ENCODE measurements at places on chromosomes 13 and 19. TPM values are rescaled to one million over a fixed set of nuclear protein-coding genes. Genes with fewer than 3 reads are reported as not detected.

ZNF443 gene
- 2.4 TPM for total RNA-seq

PEAK3 gene
- total RNA-seq: not detected

LGI4 gene
- total RNA-seq: 0.14 TPM

NDUFA3 gene
- 170 TPM for total RNA-seq

HOMER3 gene
- total RNA-seq: 0.53 TPM

DNA sequence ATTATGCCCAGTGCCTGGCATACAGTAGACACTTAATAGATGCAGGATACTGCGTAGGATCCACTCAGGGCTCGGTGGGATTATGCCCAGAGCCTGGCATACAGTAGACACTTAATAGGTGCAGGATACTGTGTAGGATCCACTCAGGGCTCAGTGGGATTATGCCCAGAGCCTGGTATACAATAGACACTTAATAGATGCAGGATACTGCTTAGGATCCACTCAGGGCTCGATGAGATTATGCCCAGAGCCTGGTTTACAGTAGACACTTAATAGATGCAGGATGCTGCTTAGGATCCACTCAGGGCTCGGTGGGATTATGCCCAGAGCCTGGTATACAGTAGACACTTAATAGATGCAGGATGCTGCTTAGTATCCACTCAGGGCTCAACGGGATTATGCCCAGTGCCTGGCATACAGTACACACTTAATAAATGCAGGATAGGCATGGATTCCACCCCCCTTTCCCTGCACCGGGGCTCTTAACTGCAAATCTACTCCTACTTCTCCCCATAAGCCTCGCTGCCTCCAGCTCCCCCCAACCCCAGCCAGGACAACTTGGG lies 24.9 kb downstream of the SMIM24 start:
- DNase-seq: no peak

- DNase-seq: no peak
Observed at GRCh38 chr19:46917002-46917401, 56.2 kb downstream of the ARHGAP35 start.

- DNase-seq: no peak
Observed at GRCh38 chr19:47003611-47004465, 15.8 kb upstream of the NPAS1 start.

DNA sequence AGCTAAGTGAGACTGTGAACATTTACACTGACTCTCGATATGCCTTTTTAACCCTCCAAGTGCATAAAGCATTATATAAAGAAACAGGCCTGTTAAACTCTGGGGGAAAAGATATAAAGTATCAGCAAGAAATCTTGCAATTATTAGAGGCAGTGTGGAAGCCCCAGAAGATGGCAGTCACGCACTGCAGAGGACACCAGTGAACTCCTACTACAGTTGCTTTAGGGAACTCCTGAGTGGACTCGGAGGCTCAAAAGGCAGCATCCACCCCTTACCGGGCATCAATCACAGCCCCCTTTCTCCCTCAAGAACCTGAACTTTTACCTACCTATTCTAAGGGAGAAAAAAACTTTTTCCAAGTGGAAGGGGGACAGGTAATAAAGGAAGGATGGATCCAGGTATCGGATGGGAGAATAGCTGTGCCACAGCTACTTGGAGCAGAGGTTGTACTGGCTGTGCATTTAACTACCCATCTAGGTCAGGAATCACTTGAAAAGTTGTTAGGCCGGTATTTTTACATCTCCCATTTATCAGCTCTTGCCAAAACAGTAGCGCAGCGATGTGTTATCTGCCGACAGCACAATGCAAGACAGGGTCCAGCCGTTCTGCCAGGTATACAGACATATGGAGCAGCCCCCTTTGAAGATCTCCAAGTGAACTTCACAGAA lies 80.1 kb downstream of the ZNF486 start:
- DNase-seq: peak; percentile 31

DNA sequence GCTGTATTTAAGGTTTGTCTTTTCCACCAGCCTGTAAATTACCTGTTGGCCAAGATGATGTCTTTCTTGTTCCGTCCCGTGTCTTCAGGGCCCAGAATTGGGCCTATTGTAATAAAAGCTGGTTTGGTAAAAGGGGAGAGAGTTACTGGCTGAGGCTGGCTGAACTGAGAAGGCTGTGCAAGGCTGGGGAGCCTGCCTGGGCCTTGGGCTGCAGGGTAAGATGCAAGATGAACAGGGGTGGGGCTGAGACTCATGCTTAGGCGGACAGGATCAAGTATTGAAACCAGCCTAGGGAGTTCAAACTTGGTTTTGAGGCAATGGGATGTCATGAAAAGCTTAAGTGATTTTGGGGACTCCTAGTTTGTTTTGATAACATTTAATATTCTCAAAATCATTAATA lies 142.3 kb downstream of the PCCA start:
- no peak for DNase-seq

- DNase-seq: no peak
Observed at GRCh38 chr13:30158774-30159445, 148.4 kb downstream of the KATNAL1 start.

GRCh38 chr13:75469047-75469446 lies 12.9 kb downstream of the TBC1D4 start:
- no peak for DNase-seq

- DNase-seq: no peak
Observed at GRCh38 chr19:41023193-41023592, 32.1 kb downstream of the CYP2B6 start.

DNA sequence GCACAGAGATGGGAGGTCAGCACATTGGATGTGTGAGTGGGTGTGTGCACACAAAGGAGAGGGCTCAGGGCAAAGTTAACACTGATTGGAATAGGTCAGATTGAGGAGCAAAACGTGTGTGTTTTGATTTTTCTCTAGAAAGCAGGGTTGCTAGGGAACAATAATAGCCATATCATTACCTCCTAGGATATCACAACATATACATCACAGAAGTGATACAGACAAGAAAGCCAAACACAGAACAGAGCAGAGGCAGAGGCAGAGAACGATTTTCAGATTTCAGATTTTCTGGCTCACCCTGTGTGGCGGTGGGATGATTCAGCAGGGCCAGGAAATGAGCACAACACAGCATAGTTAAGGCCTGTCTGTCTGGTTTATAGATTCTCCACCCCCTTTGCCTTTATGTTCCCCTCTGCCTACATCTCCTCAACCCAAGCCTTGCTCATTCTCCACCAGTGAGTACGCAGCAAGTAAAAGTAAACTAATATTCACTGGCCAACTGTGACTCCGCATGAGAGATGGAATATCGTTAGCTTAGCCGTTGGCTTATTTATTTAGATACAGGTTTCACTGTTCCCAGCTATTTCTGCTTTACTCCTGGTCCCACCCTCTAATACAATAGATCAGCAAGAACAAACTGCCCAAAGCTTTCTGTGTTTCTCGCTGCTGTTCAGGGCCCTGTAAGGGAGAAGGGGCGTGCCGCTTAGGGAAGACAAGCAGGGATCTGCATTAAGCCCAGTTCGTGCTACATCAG lies 182.7 kb upstream of the TSC22D1 start:
- DNase-seq: no peak

Data from activated T-cell treated with anti-CD3 and anti-CD28 coated beads, Interleukin-2, amount 50 U/mL, for 4 hours (primary cell).